ENCODE measurements at places on chromosomes 6 and 20. TPM values are rescaled to one million over a fixed set of nuclear protein-coding genes. Genes with fewer than 3 reads are reported as not detected.

SLC4A11 gene
- not detected for total RNA-seq

PRL gene
- not detected for total RNA-seq

TBP gene
- total RNA-seq: 15.6 TPM

OXT gene
- total RNA-seq: not detected

PM20D2 gene
- total RNA-seq: 22.8 TPM

RBM12 gene
- total RNA-seq: 35.0 TPM

SIGLEC1 gene
- total RNA-seq: 5.2 TPM

EDN3 gene
- total RNA-seq: not detected

ANKRD6 gene
- 10.1 TPM for total RNA-seq

CST7 gene
- total RNA-seq: 6.1 TPM

GPLD1 gene
- total RNA-seq: 3.1 TPM

ZSCAN31 gene
- total RNA-seq: 6.3 TPM

DLL1 gene
- 6.7 TPM for total RNA-seq

GSTA3 gene
- total RNA-seq: not detected

LPIN3 gene
- total RNA-seq: 46.3 TPM

TULP1 gene
- not detected for total RNA-seq

KCNK17 gene
- total RNA-seq: not detected

ALDH8A1 gene
- 3.1 TPM for total RNA-seq

TREM2 gene
- 12.3 TPM for total RNA-seq

WDR46 gene
- total RNA-seq: 46.5 TPM

MOG gene
- not detected for total RNA-seq

OTOR gene
- not detected for total RNA-seq

GRM4 gene
- not detected for total RNA-seq

KCNG1 gene
- total RNA-seq: 0.39 TPM

Measured in tibial nerve (tissue), 4 donors.